ENCODE measurements at places on chromosomes 3 and 15. TPM values are rescaled to one million over a fixed set of nuclear protein-coding genes. Genes with fewer than 3 reads are reported as not detected.

GRCh38 chr3:106611116-106611515 lies 742.3 kb upstream of the CBLB start:
- no peak for DNase-seq

DNA sequence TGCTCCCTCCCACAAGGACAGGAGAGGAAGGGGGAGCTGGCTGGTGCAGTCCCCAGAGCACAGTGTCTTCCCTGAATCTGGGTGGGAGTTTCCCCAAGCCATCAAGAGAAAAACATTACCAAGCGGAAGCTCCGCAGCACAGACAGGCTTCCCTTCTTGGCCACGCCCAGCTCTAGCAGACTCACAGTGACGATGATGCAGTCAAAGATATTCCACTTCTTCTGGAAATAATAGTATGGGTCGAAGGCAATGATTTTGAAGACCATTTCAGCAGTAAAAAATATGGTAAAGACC lies 76.7 kb downstream of the SCN10A start:
- DNase-seq: no peak

- DNase-seq: no peak
These were observed 12.1 kb upstream of the RYR3 start for GRCh38 chr15:33298631-33299030.

DNA sequence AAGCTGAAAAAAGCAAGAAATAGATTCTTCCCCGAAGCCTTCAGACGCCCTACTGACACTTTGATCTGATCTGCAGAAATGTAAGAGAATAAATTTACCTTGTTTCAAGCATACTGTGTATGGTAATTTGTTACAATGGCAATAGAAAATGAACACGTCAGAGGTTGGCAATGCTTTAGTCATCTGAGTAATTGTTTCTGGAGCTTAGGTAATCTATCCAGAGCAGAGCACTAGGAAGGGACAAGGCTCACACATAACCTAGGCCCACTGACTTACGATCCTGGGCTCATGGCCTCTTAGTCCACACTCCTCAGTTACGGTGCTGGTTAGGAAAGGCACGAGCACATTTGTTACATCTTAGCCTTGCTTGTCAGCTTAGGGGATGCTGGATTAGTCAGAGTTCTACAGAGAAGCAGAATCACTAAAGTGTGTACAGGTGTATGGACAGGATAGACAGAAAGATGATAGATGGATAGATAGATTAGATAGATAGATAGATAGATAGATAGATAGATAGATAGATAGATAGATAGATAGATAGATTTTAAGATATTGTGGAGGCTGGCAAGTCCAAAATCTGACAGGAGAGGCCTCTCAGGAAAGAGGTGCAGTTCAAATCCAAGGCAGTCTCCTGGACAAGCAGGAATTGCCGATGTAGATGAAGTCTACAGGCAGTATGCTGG lies 46.8 kb upstream of the TBC1D23 start:
- no peak for DNase-seq

DNA sequence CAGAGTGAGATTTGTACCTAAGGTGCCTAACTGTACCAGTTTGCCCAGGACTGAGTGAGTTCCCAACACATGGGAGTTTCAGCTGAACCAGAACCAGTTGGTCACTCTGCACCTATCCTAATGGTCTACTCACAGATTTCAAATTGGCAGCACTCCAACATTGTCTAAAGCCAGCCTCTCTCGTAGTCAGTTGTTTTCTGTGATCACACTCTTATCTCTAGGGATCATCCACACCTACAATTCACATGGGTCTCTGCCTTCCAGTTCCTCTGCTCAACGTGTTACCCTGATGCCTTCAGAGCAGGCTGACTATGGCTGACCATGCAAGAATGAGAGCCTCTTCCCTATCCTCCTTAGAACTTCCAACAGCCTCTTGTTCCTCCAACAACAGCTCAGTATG lies 624.8 kb downstream of the NTRK3 start:
- DNase-seq: no peak

DNA sequence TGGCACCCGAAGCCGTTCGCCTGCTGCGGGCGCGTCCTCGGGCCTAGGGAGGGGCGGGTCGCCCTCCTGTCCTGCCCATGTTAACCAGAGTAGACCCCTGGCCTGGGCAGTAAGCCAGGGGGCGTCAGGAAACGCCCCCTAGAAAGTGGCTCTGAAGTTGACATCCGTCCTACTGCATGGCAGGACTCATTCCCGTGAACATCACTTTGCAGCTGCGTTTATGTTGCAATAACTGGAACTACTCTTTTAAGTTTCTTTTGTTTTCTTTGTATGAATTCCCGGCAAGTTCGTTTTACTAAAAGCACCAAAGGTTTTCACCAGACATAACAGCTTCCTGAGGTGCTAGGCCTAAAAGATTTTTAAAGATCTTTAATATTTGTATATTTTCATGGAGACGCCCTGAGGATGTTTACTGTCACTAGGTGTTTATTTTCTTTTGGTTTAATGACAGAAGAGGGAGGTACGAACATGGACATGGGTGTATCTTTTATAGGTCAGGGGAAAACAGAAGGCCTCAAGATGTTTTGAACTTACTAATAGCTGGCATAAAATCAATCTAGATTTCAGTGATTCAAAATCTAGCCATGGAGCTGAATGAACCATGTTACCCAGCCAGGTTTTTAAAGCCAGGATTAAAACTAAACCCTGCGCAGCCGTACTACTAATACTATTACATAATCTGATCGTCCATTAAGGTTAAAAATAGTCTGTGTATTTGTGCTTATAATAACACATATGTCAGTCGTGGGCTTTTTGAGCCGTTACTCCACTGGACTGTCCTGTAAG lies 1.0 kb downstream of the C15orf61 start:
- no peak for DNase-seq

Gene ANKRD34C
- total RNA-seq: not detected

DNA sequence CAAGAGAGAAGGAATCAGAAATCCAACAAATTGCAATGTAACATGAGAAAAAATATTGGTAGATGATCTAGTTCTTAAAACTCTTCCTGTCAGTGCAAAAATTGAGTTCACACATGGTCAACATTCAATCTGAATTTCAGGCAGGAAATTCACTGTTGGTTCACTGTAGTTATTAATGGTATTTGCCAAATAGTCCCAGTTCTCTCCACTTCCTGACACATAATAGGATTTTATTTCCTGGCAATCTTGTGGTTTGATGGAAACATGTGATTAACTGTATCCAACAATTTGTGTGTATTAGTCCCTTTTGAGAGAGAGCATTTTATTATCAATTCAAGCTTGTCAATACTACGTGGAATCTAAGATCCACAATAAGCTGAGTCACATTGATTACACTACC lies 1103.1 kb downstream of the ROBO2 start:
- DNase-seq: no peak

Gene KLHL40
- 0.44 TPM for total RNA-seq
